Right hindlimb (tissue), 1 donor: ENCODE measurements at places on chromosomes 12 and 14.

- DNase-seq = no peak
These were observed 87.7 kb downstream of the C12orf75 start for GRCh38 chr12:105418229-105418628.

- no peak for DNase-seq
These were observed 186.8 kb downstream of the CEP128 start for GRCh38 chr14:80754696-80755095.

- DNase-seq = no peak
These were observed 137.5 kb downstream of the FSCB start for GRCh38 chr14:44369401-44370123.

- DNase-seq = no peak
These were observed 25.3 kb downstream of the TMEM63C start for GRCh38 chr14:77206877-77207389.

DNA sequence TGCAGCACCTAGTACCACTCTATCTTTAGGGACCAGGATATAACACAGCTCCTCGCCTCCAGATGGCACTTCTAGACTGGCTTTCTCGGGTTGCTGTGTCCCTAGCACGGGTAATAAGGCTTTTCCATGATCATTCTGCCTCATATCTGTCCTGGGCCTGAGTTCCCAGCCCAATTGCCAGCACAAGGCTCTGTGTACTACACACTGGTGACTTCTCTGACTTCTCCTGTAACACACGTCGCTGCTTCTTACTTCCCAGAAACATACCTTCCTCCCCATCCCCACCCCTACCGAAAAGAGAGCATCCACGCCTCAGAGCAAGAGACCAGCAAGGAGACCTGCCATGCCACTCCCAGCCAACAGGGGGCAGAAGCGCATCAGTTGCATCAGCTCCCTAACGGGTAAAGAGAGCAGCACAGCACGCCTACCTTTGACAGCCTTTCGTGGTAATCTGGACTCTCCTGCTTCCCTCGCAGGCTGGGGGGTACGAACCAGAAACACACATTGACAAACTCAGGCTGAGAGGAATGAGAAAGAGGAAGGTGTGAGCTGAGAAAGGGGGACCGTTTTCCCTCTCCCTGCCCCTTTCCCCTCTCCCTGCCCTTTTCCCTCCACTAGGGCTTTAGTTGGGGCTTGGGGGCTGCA, 21.2 kb upstream of the ZNF740 start:
- DNase-seq = peak; percentile 84

GRCh38 chr14:68606644-68607043, 186.2 kb downstream of the ZFP36L1 start:
- DNase-seq = peak; percentile 2

DNA sequence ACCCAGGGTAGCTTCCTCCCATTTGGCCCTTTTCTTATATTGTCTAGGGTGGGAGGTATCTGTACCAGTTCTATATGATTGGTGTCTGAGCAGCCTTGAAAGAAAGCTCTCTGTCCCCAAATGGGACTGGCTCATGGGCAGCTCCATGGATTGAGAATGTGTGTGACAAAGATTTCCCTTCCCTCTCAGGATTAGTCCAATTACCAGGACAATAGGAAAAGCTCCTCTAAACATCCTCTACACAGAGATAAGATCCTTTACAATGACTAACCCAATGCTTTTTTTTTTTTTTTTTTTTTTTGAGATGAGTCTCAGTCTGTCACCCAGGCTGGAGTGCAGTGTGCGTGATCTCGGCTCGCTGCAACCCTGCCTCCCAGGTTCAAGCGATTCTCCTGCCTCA, 112.1 kb downstream of the SLC35F4 start:
- DNase-seq = no peak

DNA sequence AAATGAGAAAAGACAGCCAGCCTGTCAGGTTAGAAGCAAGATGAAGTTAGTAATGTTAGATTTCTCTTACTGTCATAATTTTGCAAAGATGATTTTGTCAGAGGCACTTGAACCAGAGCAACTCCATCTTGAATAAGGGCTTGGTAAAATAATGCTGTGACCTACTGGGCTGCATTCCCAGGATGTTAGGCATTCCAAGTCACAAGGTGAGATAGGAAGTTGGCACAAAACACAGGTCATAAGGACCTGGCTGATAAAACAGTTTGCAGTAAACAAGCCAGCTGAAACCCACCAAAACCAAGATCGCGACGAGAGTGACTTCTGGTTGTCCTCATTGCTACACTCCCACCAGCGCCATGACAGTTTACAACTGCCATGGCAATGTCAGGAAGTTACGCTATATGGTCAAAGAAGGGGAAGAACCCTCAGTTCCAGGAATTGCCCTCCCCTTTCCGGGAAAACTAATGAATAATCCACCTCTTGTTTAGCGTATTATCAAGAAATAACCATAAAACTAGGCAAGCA, 1313.5 kb upstream of the TMEM132C start:
- no peak for DNase-seq

DNA sequence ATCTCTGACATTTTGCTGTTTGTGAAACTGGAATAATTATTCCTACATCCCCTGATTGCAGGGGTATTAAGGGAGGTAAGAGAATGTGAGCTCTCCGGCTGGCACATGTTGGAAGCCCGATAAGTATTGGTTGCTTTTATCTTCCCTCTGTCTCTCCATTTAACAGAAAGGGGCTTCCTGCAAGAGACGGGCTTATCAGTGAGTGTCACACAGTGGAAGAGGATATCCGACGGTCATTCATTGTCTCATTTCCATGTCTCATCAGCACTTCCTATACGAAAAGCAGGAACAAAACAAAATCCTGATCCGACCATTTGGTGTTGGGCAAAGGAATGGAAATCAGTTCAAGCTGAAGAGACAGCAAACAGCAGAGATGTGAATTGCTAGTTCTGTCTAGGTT, 10.7 kb downstream of the DYRK4 start:
- DNase-seq = no peak

GRCh38 chr14:29168149-29168548, 401.6 kb downstream of the FOXG1 start:
- no peak for DNase-seq

DNA sequence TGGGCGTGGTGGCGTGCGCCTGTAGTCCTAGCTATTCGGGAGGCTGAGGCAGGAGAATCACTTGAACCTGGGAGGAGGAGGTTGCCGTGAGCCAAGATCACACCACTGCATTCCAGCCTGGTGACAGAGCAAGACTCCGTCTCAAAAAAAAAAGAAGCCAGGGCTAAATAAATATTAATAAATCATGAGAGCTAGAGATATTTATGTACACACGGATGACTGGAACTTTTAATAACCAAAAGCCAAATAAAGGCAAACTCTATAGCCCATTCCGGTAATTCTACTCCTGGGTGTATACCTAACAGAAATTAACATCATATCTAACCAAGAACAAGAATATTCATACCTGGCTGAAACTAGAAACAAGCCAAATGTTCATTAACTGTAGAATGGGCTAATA, 7.7 kb upstream of the TRAFD1 start:
- DNase-seq = no peak

DNA sequence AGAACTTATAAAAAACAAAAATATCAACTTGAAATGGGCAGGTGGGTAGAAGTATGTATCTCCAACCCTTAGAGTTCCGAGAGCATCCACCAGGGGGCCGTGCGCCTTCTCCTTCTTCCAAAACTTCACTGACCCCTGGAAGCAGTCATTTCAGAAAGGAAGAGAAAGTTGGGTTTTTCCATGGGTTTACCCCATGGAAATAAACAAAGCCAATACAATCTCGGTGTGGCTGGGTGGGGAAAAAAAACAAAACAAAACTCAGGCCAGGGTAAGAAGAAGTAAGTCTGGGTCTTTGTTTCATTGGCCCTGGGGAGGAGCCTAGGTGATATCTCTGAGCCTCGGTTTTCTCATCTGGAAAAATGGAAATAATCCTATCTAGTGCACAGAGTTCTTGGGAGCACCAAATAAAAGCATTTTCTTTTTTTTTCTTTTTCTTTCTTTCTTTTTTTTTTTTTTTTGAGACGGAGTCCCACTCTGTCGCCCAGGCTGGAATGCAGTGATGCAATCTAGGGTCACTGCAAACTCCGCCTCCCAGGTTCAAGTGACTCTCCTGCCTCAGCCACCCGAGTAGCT, 33.6 kb upstream of the HNF1A start:
- DNase-seq = peak; percentile 31

- DNase-seq = no peak
These were observed 41.0 kb upstream of the KCNJ8 start for GRCh38 chr12:21815306-21816062.

DNA sequence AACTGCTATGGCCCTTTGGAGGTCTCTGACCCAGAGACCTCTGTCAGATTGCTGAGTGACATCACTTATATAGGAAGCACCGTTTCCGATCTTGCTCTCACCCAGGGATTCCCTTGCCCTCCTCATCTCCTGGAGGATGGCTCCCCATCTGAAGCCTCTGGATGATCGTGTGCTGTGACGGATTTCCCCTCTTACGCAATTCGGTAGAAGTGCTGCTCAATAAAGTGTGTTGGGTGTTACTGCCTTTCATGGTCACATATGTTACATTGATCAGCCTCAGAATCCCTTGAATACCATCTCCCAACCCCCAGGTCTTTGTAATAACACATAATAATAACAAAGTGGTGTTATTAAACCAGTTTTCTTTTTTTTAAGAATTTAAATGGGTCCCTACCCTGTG, 107.3 kb upstream of the CLEC14A start:
- no peak for DNase-seq

DNA sequence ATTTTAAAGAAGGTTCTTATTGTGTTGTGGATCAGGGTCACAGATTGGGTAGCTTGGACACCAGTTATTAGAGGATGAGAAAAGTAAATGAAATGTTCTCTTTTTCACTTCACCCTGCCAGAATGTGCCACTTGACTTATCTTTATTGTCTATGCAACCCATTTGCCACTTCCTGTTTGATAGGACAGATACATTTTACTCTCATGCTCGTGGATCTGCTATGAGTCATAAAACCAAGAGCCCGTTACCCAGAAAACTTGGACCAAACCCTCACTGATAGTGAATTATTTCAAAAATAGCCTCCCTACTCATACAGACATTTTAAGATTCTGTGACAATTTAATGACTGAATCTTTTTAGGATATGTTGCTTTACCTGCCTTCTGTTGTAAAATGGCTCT, 1.8 kb downstream of the ISCA2 start:
- DNase-seq = no peak

DNA sequence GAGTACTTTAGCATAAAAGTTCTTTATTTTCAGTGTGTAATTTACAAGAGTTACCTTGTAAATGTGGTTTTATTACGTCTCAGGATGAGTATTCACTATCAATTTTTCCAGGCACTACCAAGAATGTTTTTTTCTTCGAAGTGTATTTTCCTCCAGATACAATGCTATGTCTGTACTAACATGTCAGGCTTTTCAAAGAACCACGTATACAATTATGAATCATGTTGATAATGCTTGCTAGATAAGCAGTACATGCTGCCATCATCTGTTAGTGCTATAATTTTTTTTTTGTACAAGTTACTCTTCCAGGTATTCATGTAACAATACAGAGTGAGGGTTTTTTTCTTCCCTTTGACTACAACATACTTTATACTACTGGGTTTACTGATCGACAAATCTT, 5.6 kb upstream of the KANSL2 start:
- no peak for DNase-seq

DNA sequence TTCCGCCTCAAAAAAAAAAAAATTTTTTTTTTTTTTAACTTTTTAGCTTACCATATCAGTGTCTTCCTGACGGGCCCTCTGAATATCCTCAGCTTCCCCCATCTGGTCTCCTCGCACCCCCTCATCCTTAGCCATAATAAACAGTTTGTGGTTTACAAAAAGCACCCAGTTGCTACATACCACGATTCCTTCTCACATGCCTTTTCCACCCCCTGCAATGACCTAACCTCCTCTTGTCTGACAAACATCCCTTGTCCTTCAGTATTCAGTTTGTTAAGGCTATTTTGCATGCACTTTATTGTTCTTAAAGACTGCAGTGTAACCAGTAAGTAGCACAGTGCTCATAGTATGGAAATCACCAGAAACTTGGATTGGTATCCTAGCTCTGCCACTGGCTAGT, 88.5 kb downstream of the PPM1H start:
- no peak for DNase-seq

- DNase-seq = no peak
These were observed 159.4 kb downstream of the TSPAN9 start for GRCh38 chr12:3236345-3237187.

DNA sequence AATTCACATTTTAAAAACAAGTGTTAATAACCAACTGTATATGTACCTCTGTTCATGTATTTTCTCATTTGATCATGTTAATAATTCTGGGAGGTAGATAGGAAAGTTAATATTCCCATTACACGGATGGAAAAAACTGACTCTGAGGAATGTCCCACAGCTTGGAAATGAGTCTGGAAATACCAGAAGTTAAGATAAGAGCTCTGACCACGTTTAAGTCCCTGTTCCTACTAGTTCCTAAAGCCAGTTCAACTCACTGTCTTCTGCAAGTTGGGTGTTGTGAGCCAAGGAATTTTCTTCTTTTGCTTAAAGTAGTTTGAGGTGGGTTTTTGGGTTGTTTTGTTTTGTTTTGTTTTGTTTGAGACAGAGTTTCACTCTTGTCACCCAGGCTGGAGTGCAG, 104.5 kb downstream of the TMEM30B start:
- no peak for DNase-seq

DNA sequence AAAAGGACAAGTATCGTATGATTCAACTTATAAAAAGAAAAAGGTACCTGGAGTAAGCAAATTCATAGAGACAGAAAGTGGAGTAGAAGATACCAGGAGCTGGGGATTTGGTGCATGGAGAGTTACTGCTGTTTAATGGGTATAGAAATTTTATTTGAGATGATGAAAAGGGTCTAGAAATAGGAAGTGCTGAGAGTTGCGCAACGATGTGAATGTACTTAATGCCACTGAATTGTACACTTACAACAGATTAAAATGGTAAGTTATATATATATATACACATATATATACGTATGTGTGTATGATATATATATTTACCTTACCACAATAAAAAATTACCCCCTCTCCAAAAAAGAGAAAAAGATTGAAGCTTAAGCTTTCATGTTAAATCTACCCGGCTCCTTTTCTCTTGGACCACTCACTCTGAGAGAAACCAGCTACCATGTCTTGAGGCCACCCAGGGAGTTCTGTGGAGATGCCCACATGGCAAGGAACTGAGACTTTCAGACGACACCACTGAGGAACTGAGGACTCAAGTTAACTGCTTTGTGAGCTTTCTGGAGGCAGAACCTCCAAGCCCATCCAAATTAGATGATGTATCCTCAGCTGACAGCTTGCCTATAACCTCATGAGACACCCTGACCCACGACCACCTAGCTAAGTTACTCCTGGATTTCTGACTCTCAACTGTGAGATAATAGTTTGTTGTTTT, 130.0 kb upstream of the BTG1 start:
- no peak for DNase-seq

GRCh38 chr12:57896434-57897201, 44.7 kb upstream of the ATP23 start:
- peak; percentile 81 for DNase-seq
